NCI-H2081 (cell line): ENCODE measurements at places on chromosomes 4 and X.

GRCh38 chrX:111337067-111337637 is 66.9 kb upstream of the CAPN6 start:
- DNase-seq = no peak

- DNase-seq = no peak
These were observed 18.3 kb upstream of the HHIP start for GRCh38 chr4:144627663-144628076.

- no peak for DNase-seq
These were observed 260.0 kb downstream of the GLUD2 start for GRCh38 chrX:121307449-121307848.

GRCh38 chrX:110985470-110985869 is 110.5 kb upstream of the PAK3 start:
- DNase-seq = no peak

DNA sequence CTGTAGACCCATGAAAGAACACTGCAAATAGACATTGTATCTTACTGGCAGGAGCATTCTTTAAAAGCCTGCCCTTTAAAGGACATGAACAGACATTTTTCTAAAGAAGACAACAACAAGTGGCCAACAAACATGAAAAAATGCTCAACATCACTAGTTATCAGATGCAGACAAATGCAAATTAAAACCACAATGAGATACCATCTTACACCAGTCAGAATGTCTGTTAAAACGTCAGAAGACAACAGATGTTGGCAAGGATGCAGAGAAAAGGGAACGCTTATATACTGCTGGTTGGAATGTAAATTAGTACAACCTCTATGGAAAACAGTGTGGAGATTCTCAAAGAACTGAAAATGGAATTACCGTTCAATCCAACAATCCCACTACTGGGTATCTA is 77.2 kb downstream of the ATP10D start:
- DNase-seq = no peak

DNA sequence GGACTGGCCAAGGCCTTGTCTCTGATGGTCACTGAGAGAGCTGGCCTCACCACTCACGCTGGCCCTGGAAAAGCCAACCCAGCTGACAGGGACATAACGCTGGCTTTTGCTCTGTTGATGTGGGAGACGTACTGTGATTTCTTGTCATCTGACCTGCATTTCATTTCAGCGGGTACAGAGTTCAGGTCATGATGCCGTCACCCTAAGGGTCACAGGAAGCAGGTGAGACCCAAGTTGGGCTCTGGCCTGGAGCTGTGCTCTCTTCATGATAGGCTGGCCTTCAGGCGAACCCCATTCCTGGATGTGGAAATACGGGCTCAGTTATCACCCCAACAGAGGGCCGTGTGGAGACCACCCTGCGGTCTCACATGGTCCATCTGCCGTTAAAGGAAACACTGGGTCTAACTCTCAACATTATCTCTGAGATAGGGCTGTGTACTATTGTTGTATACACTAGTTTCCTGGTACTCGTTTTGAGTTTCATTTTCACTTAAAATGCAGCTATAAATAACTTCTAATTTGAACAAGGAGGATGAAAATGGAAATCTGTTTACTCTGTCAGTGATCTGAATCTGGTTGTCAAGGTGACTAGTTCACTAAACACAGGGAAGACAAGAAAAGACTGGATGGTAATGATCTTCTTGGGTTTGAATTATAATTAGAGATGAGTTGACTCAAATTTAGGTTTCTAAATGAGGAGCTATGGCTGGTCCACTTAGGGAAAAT is 89.1 kb downstream of the TBC1D9 start:
- DNase-seq = peak; percentile 20

- DNase-seq = peak; percentile 5
These were observed 131.0 kb downstream of the PDGFRA start for GRCh38 chr4:54359919-54360650.
